ENCODE measurements at places on chromosomes 12 and 14.

DNA sequence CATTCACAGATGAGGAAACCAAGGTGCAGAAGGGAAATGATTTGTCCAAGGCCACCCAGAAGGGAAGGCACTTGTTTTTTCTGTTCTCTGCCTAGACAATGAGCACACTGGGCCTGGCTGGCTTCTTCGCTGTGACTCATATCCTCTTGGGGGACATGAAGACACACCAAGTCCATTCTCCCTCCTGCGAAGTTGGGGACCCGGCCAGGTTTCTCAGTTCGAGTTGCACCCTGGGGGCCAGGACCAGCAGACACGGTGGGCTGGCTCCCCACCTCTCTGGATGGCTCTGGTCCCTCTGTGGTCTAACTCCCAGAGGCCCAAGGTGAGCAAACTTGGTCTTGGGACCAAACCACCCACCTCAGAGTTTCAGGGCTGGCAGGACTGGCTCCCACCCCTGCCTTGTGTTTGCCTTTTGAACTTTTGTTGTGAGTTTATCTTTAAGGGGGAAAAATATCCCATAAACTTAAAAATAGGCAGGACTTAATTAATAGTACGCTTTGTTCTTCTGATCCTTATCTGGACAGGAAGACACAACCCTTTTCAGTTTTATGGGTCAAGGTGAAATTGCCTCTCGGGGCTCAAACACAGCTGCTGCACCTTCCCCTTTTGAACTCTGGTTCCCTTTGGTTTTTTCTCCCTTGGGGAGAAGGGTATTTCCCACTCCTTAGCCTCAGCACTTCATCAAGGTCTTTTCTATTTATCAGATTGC, 9.0 kb upstream of the MLEC start:
- H3K4me1 ChIP-seq, result peaks cover 58% of the 10 kb centered on the region
- H3K27ac ChIP-seq, result peak overlapping the region; percentile 89
- DNase-seq, result no peak
- H3K27me3 ChIP-seq, result no peaks in the 10 kb centered on the region

- peak overlapping the region; percentile 42 for H3K27ac ChIP-seq
- H3K4me1 ChIP-seq, result peaks cover 34% of the 10 kb centered on the region
- no peak for DNase-seq
- no peaks in the 10 kb centered on the region for H3K36me3 ChIP-seq
- no peak overlapping the region for H3K4me3 ChIP-seq
Measured at GRCh38 chr14:93980456-93981201, 4.3 kb upstream of the ASB2 start.

DNA sequence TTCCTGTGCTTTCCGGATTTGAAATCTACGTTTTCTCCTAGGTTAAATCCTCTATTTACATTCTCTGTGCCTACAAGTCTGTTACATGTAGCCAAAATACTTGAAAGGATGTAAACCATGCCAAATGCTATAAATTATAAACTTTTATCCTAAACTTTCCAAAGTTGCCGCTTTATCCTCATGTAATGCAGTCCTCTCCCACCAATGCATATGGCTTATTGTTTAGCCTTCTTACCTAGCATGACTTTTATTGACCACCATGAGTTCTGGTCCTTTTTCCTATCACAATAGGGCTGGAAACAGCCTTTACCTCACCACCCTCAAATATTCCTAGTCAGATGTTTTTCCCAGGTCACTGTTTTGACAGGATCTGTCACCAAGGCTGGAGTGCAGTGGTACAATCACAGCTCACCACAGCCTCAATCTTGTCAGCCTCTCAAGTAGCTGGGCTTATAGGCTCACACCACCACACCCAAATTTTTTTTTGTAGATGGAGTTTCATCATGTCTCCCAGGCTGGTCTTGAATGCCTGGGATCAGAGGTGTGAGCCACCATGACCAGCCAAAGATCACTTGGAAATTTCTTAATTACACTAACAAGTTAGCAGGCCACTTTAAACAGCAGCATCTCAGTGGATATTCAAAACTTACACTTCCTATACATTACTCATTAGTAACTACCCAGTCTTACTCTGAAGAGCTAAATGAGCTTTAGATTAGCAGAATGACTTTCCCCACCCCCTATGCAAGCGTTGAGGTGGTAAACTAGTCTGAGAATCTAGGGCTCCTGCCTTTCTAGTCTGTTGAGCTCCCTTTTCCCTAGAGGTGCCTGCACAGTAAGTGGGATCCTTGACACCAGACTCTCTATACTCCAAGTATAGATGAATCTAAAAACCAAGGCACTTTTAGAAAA, 4.1 kb downstream of the TUBA1B start:
- H3K4me3 ChIP-seq, result no peak overlapping the region
- H3K36me3 ChIP-seq, result peaks cover 43% of the 10 kb centered on the region
- peaks cover 35% of the 10 kb centered on the region for H3K4me1 ChIP-seq
- no peaks in the 10 kb centered on the region for H3K27me3 ChIP-seq

DNA sequence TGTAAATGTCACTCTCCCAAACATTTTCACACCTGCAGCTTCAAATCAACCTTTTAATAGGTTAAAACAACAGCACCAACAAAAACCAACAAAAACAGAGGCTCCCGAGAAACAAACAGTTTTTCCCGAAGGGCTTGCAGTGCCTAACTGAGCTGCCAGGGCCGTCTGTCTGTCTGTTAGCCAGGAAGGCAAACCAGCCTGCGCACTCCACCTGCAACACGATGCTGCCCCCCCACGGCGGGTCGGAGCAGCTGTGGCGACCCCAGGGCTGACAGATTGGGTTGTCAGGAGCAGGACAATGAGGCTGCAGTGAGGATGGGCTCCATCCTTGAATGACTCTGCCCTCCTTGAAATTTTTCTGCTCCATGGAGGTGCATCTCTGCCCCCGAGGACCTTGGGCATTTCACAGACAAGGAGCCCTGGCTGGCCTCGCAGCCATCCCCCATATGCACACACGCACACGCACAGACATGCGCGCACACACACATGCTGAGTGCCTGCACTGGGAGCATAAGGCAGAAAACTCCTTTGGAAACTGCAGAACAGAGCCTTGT, 2.6 kb downstream of the RTL1 start:
- DNase-seq, result no peak
- no peaks in the 10 kb centered on the region for H3K4me1 ChIP-seq
- H3K4me3 ChIP-seq, result no peak overlapping the region

DNA sequence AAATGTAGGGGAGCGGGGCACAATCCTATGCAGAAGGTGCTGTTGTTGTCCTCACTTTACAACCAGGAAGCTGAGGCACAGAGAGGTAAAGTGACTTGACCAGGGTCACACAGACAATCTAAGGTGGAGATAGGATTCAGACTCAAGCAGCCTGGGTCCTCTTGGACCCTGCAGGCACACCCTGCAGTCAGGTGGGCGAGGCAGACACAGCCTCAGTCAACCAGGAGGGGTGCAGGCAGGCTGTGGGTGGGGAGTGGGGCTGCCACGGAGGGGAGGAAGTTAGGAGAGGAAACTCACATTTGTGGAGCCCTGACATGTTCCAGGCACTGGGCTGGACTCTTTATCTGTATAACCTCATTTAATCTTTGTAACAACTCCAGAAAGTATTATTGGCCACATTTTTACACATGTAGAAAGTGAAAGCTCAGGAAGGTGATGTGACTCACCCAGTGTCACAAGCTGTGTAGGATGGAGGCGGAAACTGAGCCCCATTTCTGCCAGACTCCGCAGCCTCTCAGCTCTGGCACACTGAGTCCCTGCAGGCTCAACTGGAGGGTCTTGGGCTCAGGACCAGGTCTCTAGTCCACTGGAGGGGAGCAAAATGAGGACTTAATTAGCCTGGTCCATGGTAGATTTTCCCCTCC, 24.9 kb upstream of the CHGA start:
- H3K27ac ChIP-seq, result no peak overlapping the region
- H3K27me3 ChIP-seq, result peaks cover 42% of the 10 kb centered on the region
- no peak for DNase-seq
- peaks cover 2% of the 10 kb centered on the region for H3K4me1 ChIP-seq

- no peak for DNase-seq
- no peaks in the 10 kb centered on the region for H3K27me3 ChIP-seq
- no peaks in the 10 kb centered on the region for H3K36me3 ChIP-seq
- H3K27ac ChIP-seq, result no peak overlapping the region
- no peak overlapping the region for H3K4me3 ChIP-seq
Measured at GRCh38 chr14:104178279-104178678, 39.9 kb downstream of the KIF26A start.

DNA sequence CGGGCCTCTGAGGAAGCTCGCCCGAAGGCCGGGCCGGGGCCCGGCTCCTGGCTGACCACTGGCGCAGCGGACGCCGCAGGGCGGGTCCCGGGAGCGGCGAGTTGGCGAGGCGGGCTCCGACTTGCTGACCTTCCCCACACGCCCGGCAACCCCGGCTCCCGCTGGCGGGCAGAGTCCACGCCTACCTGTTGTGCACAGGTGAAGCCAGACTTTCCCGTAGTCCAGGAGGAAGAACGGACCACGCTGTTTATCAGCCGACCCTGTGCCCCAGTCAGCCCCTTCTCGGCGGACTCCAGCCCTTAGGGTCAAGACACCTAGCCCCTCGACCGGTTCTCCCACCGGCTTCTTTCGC, 407 bp downstream of the HEATR5A start:
- DNase-seq, result peak; percentile 35
- H3K36me3 ChIP-seq, result peaks cover 2% of the 10 kb centered on the region
- H3K27me3 ChIP-seq, result no peaks in the 10 kb centered on the region

GRCh38 chr12:64680235-64680634, 69.9 kb downstream of the RASSF3 start:
- DNase-seq, result no peak
- no peaks in the 10 kb centered on the region for H3K27me3 ChIP-seq
- peak overlapping the region; percentile 82 for H3K27ac ChIP-seq
- peaks cover 16% of the 10 kb centered on the region for H3K36me3 ChIP-seq
- H3K4me3 ChIP-seq, result peak overlapping the region; percentile 53
- H3K4me1 ChIP-seq, result peaks cover 91% of the 10 kb centered on the region

DNA sequence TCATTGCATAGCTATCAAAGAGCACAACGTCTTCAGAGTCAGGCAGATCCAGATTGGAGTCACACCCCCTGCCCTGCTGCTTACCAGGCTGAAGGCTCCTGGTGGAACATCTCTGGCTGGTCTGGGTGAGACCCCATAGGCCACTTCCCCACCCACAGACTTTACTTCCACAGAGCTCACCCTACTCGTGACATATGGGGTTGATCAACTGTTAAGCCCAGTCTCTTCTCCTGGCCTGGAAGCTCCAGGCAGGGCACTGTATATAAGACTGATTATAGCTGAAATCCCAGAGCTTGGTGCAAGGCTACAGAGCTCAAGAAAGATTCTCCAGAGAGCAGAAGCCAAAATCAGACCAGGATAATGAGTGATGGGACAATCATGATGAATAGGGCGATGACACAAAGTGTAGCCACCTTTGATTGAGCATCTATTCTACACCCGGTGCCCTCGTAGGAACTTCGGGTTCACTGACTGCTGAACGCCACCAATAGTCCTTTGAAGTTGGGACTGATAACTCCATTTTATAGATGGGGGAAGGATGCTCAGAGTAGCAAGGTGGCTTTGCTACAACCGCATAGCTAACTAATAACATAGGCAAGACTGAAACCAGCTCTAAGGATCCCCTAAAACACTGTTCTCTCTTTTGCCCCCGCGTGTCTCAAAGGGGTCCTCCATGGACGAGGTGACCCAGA, 287.8 kb downstream of the BCL11B start:
- H3K4me3 ChIP-seq, result no peak overlapping the region
- H3K27me3 ChIP-seq, result no peaks in the 10 kb centered on the region
- no peak for DNase-seq
- H3K4me1 ChIP-seq, result no peaks in the 10 kb centered on the region

DNA sequence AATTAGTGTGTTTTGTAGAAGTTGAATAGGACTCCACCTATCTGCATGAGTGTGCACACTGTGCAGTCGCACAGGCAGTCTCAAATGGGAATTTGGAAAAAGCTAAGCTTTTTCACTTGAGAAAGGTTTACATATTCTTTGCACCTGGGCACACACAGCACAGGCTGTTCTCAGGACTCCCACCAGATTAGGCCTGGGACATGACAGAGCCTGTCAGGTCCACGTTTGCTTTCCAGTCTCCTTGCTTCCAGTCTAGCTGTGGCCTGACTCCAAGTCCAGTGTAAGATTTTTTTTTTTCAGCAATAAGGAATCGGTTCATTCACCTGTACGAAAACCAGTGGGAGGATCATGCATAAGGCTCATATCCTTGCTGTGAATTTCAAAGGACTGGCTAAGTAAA, 181.3 kb downstream of the ZFP36L1 start:
- no peaks in the 10 kb centered on the region for H3K4me1 ChIP-seq
- no peak for DNase-seq
- H3K27ac ChIP-seq, result no peak overlapping the region

GRCh38 chr14:42710071-42710470, 1103.4 kb downstream of the LRFN5 start:
- no peak overlapping the region for H3K27ac ChIP-seq
- no peaks in the 10 kb centered on the region for H3K27me3 ChIP-seq
- no peak overlapping the region for H3K4me3 ChIP-seq
- DNase-seq, result no peak
- no peaks in the 10 kb centered on the region for H3K36me3 ChIP-seq

DNA sequence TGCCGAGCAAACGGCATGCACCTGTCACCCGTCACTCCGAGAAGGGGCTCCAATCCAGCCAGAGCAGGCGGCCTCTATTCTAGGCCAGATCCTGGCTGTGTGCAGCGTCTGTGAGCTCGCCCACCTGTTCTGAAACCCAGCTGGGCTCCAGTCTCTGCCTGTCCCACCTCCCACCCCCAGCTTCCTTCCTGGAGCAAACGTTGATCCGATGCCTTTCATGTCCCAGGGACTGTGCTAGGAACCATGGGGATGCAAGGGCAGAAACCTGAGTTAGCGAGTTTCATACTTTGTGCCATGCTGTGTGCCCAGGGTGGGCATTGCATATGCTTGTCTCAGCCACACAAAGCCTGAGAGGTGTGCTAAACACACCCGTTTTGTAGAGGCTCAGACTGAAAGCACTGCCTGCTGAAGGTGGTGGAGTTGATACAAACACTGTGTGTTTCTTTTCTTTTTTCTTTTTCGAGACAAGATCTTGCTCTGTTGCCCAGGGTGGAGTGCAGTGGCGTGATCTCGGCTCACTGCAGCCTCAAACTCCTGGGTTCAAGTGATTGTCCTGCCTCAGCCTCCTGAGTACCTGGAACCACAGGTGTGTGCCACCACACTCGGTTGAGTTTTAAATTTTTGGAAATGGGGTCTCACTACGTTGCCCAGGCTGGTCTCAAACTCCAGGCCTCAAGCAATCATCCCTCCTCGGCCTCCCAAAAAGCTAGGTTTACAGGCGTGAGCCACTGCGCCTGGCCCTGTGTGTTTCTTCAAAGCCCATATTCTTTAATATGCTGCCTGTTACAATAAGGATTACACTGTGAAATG, 84.1 kb upstream of the MED13L start:
- H3K27ac ChIP-seq, result no peak overlapping the region
- no peak for DNase-seq
- H3K27me3 ChIP-seq, result no peaks in the 10 kb centered on the region
- H3K4me1 ChIP-seq, result peaks cover 31% of the 10 kb centered on the region
- H3K4me3 ChIP-seq, result no peak overlapping the region
- H3K36me3 ChIP-seq, result no peaks in the 10 kb centered on the region

Measured in activated B cell treated with CpG ODN at 0.5 μM for 24 hours (primary cell).